ENCODE measurements at places on chromosomes 6 and 20.

GRCh38 chr20:31870726-31871617 lies 538 bp downstream of the TTLL9 start:
- DNase-seq = no peak

DNA sequence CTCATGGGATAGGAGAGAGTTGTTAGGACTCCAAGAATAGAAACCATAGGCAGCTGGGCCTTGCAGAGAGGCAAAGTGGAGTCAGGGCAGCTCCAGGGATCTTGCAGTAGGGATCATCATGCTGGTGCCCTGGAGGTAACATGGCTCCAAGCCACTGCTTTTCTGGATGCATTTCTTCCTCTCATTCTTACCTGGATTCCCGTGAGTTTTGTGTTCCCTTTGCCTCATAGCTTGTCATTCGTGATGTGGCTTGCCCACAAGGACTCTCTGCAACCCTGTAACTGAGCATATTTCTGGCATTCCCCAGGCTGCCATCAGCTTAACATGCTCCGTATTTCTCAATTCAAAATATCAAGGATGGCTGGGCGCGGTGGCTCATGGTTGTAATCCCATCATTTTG lies 5.3 kb downstream of the NHLRC1 start:
- DNase-seq = no peak

DNA sequence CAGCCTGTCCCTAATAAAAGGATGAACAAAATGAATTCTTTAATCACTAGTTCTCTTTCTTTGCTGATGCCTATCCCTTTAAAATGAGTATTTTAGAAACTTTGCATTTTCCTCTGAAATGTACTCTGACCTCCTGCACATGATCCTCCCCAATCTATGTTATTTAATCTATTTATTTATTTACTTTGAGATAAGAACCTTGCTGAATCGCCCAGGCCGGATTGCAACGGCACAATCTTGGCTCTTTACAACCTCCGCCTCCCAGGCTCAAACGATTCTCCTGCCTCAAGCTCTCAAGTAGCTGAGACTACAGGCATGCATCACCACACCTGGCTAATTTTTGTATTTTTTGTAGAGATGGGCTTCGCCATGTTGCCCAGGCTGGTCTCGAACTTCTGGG lies 27.9 kb downstream of the ADTRP start:
- no peak for DNase-seq

DNA sequence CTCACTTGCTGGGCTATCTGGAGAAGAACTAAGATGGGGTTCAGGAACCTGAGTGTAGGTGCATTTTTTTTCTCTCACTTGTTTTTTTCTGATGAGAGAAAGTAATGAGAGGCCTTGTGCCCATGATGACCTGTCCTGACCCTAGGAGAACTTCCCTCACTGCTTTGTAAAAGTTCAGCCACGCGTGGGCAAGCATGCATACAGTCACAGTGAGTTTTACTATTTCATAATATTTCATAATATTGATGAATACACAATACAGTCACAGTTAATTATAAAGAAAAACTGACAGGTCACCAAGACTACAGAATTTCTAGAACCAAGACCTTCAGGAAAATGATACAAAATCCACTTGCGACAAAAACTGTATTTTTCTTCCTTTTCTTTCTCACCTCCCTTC lies 111.8 kb downstream of the MAP7 start:
- DNase-seq = no peak

DNA sequence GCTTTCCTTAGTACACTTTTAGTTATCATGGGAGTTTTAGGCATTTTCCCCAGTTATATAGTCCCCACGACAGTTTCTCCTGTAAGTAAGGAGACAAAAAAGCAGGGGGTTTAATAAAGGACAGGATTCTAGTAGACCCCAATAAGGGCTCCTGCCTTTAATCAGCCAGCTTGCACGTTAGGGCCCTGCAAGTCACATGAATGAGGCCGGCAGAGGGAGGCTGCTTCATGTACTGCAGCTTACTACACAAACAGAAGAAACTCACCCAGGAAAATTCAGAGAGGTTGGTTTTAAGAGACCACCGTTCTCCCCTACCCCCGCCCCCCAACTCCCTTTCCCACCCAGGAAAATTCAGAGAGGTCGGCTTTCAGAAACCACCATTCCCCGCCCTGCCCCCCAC lies 229.7 kb upstream of the MOCS1 start:
- DNase-seq = no peak

DNA sequence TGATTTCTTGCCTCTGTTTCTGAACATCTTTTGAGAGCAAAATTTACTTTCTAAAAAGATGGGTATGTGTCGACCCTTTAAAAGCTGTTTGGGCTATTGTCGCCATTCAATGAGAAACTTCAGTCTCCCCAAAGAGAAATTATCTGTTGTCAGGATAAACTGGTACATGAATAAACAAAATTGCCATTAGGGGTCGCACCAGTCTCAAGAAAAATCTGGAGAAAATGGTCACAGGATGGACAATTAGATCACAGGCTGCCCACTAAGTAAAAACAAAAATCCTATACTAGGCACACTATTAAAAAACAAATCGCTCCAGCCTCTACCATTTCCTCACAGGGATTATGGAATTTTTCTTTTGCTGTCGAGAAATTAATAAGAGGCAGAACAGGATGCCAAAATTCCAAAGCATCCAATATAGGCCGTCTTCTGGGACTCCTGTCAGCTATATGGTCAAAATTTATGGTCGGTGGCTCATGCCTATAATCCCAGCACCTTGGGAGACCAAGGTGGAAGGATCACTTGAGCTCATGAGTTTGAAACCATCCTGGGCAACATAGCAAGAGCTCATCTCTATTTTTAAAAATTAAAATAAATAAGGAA lies 5.5 kb upstream of the HLA-E start:
- DNase-seq = no peak

- DNase-seq = no peak
Observed at GRCh38 chr6:80235647-80236046, 129.2 kb downstream of the BCKDHB start.

DNA sequence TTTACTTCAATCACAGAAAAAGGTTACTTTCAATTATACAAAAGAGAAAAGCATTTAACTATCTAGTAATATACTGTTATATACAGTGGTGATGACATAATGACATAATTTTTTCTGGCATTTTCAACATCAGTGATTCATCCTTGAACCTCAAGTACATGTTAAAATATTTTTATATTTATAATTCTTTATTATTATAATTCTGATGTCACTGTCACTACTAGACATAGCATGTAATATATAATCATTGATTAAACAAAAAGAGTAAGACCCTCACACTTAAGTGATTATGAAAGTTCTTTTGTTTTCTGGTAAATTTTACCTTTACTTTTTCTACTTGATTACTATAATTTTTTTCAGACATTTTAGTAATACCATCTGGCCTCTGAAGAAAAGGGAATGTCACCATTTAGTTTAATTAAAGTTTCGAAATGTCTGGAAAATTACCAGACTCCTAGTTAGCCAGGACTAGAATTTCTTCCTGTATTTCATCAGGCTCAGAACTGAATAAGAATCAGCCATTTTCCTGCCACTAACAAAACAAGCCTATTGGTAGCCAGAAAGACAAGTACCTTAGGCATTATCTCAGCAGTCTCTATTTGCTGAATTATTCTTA lies 71.5 kb downstream of the FILIP1 start:
- no peak for DNase-seq

GRCh38 chr20:43723186-43723585 lies 3.6 kb downstream of the GTSF1L start:
- DNase-seq = no peak

DNA sequence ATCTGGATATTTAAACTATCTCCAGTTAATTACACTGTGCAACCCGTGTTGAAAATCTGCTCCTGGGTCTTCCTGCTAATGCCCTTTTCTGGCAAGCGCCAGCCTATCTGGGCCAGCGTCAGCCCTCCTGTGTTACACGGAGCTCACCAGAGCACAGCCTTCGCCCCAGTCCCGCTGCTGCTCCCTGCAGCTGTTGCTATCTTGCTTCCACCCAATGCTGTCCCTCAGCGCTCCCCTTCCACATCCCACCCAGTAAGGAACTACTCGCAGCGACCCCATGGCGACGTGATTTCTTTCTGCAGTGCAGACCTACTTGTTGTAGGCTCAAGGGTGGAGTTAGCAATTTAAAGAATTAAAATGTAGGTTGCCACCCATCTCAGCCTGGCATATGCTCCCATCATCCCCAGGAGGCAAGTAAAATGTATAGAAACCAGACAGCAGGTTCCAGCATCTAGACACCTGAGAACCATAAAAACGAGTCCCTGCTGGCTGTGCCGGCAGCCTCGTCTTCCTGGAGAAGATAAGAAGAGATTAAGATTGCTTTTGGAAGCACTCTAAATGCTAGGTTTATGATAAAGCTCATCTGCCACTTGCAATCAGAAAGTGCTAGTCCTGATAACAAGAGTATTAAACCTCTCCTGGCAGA lies 254.3 kb upstream of the FOXQ1 start:
- no peak for DNase-seq

Measured in NCI-H2029 (cell line).